Testis (tissue), 5 donors: ENCODE measurements at places on chromosomes 2 and 18.

GRCh38 chr2:231909631-231910030, 16.6 kb downstream of the NPPC start:
- H3K27ac ChIP-seq, result no peak overlapping the region
- no peak for DNase-seq
- H3K36me3 ChIP-seq, result no peaks in the 10 kb centered on the region
- H3K27me3 ChIP-seq, result no peaks in the 10 kb centered on the region

- H3K27me3 ChIP-seq, result no peaks in the 10 kb centered on the region
- H3K36me3 ChIP-seq, result no peaks in the 10 kb centered on the region
- H3K4me1 ChIP-seq, result peaks cover 23% of the 10 kb centered on the region
These were observed 59.8 kb downstream of the SH3BP4 start for GRCh38 chr2:235011607-235011928.

DNA sequence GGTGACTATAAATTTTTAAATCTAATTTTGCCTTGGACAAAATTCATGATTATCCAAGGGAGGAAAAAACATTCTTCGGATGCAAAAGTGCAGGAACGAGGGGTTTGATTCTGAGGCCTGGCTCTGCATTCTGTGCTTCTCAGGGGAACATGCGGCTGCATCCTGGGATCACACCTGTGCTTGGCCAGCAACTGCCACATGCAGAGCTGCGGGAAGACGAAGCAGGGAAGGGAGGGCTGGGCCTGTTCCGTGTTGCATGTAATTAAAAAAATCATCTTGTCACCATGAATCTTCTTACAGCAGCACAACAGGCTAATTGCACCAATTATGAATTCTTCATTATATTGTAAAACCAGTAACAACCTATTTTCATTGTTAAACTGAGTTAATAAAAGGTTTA, 158.0 kb upstream of the ALKAL2 start:
- H3K27me3 ChIP-seq, result no peaks in the 10 kb centered on the region
- no peak overlapping the region for H3K4me3 ChIP-seq
- no peak for DNase-seq
- H3K4me1 ChIP-seq, result peaks cover 6% of the 10 kb centered on the region
- H3K27ac ChIP-seq, result no peak overlapping the region

- DNase-seq, result no peak
- peak overlapping the region; percentile 45 for H3K4me3 ChIP-seq
- H3K27ac ChIP-seq, result peak overlapping the region; percentile 77
- no peaks in the 10 kb centered on the region for H3K36me3 ChIP-seq
- H3K27me3 ChIP-seq, result no peaks in the 10 kb centered on the region
These were observed 735 bp downstream of the NRP2 start for GRCh38 chr2:205682971-205683501.

DNA sequence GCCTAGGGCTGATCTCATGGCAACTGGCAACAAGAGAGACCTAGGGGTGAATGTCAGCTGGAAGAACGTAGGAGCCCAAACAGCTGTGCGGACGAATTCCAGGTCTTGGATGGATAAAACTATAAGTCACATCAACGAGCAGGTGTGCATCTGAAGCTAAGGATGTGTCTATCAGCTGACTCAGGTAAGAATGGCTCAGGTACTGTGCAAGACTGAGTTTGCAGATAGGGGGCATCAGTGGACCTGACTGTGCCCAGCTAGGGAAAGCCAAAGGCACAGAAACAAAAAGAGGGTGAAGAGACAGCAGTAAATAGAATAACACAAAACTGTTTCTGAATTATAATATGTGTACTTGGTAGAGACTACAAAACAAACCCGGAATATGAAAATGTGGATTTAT, 357.3 kb downstream of the ZEB2 start:
- H3K27me3 ChIP-seq, result no peaks in the 10 kb centered on the region
- no peak overlapping the region for H3K4me3 ChIP-seq
- peak; percentile 40 for DNase-seq
- no peaks in the 10 kb centered on the region for H3K4me1 ChIP-seq

- H3K4me3 ChIP-seq, result no peak overlapping the region
- peaks cover 15% of the 10 kb centered on the region for H3K4me1 ChIP-seq
- no peaks in the 10 kb centered on the region for H3K27me3 ChIP-seq
- DNase-seq, result peak; percentile 65
These were observed 85.4 kb upstream of the ZCCHC2 start for GRCh38 chr18:62437235-62438017.
